ENCODE measurements at places on chromosomes 1 and 21.

DNA sequence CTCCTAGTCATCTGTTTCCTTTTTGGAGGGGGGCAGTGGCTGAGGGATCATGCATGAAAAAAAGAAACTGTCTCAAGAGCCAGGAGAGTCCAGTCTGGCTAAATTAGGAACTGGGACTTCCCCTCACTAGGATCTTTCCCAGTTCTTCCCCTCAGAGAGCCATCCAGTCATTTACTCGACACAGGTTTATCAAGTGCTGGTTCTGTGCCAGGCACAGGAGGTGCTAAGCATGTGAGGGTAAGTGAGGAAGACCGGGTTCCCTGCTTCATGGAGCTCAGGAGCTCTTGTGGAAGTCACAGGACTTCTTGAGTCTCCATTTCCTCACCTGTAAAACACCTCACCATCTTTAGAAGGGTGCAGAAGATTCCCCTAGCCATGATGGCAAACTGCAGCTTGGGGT lies 8.6 kb upstream of the NUAK2 start:
- no peak for DNase-seq

GRCh38 chr1:206466840-206467649 lies 3.2 kb upstream of the IKBKE start:
- DNase-seq = no peak

GRCh38 chr21:14308234-14308633 lies 74.7 kb downstream of the HSPA13 start:
- DNase-seq = no peak

- DNase-seq = no peak
These were observed 69.2 kb upstream of the PDC start for GRCh38 chr1:186530109-186530508.

DNA sequence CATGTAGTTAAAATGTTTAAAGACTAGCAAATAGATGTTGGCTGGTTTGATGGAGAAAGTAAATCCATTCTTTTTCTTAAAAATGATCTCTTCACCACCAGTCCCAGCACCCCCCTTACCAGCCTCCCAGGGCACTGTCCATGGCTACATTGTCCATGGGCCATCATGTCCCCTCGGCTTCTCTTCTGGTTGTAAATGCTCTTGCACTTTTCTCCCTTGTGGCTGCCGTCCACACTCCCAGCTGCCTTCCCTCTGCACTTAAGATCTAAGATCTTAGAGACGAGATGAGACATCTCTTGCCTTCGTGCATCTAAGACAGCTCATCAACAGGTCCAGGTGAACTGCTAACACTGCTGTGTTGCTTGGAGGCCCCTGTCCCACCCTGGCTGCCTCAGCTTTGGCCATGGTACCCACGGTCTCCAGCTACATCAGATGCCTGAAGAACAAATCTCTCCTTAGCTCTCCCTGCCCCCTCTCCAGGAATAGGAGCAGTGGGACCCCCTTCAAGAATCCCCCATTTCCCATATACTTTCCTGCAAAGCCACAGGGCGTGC lies 11.1 kb downstream of the CAPN2 start:
- DNase-seq = no peak

DNA sequence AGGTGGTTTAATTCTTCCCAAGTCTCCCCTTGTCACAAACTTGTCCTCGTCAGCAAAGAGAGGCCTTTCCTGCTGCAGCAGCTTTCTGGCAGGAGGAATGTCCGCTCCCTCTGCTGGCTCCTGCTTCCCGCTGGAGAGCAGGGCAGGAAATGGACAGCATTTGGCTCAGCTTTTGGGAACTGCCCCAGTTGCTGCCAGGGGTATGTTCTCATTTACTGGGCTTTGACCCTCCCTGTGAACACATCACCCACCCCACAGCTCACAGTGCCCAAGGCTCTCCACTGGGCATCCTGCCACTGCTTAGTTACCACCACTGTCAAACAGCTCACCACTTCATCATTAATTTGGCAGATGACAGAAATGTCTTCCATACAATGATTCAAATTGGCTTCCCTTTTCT lies 75.4 kb downstream of the MRPL37 start:
- DNase-seq = no peak

- peak; percentile 56 for DNase-seq
These were observed 22.7 kb downstream of the LRRC8D start for GRCh38 chr1:89843273-89844130.

DNA sequence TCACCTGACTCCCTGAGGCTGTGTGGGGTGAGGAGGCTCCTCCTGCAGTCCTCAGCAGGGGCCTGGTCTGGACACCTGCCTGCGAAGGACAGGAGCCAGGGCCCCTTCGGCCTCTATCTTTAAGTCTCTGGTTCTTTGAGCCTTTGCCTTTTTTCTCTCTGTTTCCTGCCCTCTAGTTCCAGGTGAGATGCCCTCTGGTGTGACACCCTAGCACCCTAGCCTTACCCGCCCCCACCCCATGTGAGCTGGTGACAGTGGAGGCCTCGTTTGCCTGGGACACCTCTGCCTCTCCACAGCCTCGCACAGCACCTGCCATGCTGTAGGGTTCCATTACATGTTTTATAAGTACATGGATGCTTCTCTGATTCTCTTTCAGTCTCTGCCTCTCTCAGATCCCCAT lies 47.3 kb downstream of the DDX20 start:
- no peak for DNase-seq

DNA sequence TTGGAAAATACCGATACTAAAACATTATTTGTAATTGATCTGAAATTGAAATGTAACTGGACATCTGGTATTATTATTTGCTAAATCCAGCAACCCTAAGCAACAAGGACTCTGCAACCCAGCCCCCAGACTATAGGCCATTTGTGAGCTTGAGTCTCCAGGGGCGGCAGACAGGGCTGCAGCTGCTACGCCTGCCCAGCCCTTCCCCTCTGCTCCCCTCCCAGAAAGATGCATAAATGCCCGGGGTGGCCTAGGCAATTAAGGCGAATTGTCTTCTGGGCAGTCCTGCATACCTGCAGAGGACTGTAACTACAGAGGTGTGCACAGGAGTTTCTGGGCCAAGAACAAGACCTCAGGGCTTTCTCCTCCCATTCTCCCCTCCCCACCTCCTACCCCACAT lies 41.2 kb upstream of the LBR start:
- DNase-seq = no peak

DNA sequence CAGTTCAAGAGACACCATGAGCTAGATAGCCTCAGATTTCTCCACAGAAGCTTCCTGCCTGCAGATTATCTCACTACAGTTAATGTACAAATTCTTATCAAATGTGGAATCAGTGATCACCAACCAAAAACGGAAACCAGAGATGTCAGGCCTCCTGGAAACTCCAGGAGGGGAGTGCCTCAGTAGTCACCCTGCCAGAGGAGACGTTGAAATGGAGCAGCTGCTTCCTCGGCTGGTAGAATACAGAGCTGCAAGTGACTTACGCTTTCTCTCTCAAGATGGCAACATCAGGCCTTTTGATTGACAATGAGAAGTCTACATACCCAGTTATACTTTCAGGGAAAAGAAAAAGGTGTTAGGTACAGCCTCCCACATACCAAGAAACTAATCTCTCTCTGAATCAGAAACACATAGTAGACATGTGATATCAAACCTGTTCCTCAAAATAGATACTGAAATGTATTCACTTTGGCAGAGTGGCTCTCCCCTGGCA lies 52.2 kb downstream of the ACP6 start:
- no peak for DNase-seq

- DNase-seq = no peak
These were observed 21.9 kb upstream of the ALDH4A1 start for GRCh38 chr1:18924221-18924691.

DNA sequence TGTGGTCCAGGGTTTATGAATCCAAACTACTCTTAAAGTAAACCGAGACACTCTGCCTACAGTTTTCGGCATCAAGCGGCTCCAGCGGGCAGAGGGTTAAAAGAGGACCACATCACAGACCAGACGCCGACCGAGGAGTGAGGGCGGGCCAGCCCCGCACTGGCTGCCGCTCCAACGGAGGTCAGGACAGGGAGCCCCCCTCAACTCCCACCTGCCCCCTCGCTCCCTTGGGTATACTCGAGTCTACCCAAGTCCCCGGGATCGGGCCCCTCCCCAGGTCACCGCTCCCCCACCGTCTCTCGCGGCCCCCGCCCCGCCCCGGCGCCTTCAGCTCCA lies 312 bp downstream of the ARNT start:
- DNase-seq = no peak

DNA sequence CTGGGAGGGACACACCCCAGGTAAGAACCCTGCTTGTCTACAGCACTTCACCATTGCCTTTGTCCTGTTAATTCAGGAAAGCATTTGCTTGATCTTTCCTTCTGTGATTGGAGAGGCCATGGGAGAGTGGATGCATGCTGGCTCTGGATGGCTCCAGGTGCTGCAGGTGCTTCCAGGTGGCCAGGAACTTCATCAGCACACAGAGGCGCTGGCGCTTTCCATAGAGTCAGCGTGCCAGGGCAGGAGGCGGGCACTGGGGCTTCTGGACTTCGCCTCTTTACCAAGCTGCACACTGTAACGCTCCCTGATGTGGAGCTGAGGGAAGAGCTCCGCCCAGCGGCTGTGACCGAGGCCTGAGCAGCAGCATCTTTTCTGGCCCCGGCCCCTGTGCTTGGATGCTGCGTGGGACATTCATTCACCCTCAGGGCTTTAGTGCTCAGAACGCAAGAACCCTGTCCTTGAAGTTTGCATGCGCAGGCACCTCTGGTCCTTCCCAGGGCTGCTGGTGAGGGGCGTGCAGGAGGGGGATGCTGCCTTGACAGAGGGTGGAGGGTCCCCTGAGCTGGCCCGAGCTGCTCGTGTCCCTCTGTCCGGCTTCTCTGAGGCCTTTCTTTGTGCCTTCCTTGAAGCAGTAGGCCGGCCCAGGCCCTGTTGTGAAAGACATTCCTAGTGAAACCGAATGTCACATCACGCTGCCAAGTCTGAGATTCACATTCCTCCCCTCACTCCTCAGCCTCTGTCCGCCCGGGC lies 1.6 kb upstream of the MX2 start:
- no peak for DNase-seq

DNA sequence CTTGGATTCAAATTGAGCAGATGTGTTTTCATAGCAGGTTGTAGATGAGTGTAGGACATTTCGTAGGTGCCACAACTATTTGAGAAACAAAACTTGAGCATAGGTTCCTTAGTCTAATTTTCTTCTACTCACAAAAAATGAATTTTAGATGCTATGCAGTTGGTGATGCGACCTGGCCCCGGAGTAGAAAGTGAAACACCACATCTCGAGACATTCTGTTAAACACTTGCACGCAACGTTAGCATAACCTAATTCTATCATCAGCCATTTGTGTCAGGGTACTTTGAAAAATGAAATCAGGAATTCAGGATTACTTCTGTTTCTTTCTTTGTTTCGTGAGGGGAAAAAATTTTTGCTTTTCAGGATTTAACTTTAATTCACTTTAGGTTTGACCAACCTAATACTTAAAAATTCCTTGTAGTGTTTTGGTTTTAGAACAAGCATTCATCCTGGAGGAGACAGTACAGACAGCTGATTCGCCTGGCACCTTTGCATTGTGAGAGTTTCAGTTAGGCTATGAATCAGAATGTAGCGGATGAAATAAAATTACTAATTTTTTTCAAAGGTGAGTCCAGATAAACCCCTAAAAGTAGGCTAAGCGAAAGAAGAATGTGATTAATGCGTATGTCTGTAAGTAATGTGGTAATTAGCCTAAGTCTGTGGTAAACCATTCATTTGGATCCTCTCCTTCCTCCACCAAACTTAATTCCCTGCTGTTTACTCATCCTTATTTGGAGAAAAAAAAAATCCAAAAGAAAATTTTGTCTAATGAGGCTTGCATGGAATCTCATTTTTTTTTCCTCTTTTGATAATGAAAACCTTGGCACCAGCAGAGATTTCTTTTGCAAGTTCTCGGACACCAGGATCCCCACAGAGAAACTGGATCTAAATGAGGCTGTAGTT lies 44.9 kb downstream of the MAP3K21 start:
- no peak for DNase-seq

DNA sequence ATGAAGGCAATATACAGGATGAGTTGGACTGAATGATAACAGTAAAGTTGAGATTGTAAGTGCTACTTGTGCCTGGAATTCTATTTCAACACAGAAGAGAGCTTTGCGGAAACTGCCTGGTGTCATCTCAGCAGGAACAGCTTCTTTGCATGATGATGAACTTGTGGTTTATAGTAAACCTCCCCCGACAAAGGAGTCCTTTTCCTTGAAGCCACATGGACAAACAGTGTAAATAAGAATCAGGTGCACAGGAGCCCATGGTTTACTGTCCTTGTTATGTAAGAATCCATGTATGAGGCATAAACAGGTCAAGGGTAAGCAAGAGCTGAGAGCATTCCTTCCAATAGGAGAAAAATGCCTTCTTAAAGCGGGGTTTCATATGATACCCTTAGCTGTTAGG lies 66.2 kb downstream of the PCNX2 start:
- no peak for DNase-seq

DNA sequence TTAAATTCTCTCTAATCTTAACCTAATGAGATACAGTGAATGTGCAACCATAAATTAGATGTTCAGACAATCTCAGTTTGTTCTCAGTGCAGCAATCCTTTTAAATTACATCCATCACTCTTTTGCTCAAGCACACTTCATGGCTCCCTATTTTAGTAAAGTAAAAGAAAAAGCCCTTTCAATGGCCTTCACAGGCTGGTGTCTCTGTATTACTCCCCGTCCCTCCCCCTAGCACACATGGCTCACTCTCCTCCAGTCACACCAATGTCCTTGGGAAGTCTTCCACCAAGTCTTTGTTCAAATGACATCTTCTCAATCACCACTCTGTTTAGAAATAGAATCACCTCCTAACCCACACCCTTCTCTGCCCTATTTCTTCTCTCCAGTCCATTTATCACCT lies 60.3 kb upstream of the RGS7 start:
- DNase-seq = no peak

DNA sequence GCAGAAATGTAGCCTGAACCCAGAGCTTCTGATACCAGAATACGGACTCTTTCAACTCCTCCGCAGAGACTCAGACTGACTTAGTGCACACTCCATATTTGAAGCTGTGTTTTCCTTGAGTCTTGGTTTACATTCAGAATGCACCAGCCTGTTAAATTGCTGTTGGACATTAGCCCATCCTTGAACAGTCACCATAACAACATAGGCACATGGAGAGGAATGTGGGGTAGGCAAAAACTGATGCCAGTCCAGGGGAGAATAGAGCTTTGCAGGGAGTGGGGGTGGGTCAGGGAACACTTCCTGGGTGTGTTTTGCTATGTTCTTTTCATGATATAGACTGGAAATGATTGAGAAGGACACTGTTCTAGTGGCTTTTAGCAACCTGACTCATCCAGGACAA lies 76.3 kb upstream of the CACNA1E start:
- no peak for DNase-seq

DNA sequence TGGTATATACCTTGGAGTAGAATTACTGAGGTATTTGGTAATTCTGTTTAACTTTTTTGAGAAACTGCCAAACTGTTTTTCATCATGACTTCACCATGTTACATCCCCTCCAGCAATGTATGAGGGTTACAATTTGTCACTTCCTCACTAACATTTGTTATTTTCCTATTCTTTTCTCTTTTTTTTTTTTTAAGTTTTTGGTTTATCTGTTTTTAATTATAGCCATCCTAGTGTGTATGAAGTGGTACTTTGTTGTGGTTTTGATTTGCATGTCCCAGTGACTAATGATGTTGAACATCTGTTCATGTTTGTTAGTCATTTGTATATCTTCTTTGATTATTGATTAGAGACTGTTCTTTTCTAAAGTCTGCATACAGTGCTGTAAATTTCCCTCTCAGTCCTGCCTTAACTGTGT lies 147.3 kb downstream of the HS2ST1 start:
- no peak for DNase-seq

- DNase-seq = peak; percentile 26
These were observed at the start of gene IFI16 for GRCh38 chr1:159009704-159010361. Gene IFI16 (plus strand): TSS chr1:159009907. CDS start chr1:159014681, 4,774 bp downstream.

Measured in stimulated activated CD8-positive, alpha-beta memory T cell treated with anti-CD3 and anti-CD28 coated beads, Interleukin-4, amount 100 ng/mL, for 1 hour (primary cell).